ENCODE measurements at places on chromosomes 7 and 10.
A peak's percentile ranks its signal among the peaks of the same experiment; 100 is the strongest.

DNA sequence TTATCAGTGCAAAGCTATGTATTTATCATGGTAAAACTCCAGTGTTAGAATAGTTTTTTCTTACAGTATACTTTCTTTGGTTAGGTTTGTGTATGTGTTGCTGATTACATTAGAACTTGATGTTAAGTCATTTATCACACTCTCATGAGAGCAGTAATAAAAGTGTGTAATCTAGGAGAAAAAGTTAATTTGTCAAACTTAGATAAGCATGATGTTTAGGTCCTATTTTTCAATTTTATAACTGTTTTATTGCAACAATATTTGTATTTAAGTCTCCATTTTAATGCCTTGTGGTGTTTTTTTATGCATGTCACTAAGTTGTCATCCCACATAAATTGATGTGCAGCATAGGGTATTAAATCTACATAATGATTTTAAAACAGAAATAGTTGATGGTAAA is 28.8 kb upstream of the DNAH11 start:
- DNase-seq: no peak

GRCh38 chr7:135372222-135372621 is 137.7 kb downstream of the CNOT4 start:
- DNase-seq: no peak

DNA sequence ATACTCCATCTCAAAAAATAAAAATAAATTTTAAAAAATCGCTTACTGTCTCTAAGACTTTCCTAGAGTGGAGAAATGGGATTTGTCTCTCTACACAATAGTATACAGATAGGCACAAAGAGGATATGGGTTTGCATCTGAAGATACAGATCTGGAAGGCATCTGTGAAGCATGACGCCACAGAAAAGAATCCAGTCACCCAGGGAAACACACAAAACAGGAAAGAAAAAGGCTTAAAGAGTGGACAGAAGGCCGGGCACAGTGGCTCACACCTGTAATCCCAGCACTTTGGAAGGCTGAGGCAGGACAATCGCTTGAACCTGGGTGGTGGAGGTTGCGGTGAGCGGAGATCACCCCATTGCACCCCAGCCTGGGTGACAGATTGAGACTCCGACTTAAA is 61.3 kb downstream of the SKIDA1 start:
- DNase-seq: no peak

DNA sequence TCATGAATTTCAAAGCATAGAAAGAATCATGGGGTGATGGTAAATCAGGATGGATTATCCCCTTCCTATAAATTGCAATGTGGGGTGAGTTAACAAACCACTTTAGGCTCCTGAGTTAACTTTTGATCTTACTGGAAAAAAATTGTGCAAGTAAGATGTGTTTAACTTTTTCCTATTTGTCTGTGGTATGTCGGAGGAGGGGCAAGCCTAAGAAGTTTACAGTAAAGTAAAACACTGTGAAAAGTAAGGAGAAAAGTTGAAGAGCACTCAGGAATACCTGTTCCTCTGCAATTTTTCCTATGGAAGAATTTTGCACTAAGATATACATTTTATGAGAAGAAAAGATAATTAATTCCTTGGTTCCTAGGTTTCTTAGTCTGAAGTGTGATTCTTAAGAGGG is 44.4 kb downstream of the IFIT5 start:
- no peak for DNase-seq

DNA sequence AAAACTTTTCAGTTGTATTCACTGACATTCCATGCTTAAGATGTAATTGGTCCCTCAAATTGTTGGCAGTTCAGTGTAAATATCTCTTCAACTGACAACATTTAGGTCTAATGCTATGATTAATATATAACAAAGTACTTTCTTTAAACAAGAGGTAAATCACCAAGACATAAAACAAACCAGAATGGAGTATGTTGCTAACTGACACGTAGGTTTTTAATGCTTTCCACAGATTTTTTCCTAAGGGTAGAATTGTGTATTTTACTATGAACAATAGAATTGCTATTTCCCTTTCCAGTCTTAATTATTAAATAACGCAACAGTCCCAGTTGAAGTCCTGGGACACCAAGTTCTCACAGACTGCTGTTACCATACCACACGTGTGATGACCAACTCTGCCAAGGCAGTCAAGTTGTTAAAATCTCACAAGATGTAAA is 4.1 kb downstream of the JCAD start:
- no peak for DNase-seq

DNA sequence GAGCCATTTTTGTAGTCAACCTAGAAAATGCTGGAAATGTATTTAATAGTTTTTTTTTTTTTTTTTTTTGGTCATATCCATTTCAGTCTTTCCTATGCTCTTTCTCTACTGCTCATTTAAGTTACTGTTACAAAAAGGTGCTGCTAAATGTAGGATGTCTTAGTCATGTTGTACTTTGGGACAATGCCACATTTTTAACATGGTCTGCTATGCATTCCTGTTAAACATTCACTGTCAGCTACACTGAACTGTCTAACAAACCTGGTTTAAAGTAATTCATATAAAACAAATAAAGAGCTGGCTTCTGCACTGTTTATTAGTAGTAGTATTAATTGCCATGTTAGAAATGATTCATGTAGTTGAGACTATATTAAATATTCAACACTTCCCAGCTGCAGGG is 108.6 kb downstream of the NSUN6 start:
- DNase-seq: no peak

DNA sequence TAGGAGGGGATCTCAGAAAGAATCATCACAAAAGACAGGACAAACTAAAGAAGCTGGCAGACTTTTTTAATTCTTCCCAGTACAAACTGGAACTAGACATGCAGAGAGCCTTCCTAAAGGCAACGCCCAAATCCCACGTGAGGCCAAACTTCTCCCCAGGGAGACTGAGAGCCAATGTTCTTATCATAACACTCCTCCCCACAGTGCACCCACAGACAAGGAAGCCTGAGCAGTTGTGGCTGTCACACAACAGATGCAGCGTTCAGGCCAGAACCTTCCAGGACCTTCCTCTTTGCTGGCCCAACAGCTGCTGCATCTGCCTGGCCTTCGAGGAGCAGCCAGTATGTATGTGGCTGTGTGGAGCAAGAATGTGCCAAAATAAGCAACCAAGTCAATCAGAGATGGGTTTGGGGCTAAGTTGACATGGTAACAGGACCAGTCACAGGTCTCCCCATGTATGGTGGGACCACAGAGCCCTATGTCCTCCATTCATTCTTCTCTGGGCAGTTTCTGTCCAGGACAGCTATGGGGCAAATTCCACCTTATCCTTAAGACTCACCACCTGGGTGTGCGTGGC is 34.9 kb downstream of the SRPK2 start:
- DNase-seq: no peak

GRCh38 chr10:67770537-67770936 is 67.5 kb downstream of the DNAJC12 start:
- DNase-seq: no peak

DNA sequence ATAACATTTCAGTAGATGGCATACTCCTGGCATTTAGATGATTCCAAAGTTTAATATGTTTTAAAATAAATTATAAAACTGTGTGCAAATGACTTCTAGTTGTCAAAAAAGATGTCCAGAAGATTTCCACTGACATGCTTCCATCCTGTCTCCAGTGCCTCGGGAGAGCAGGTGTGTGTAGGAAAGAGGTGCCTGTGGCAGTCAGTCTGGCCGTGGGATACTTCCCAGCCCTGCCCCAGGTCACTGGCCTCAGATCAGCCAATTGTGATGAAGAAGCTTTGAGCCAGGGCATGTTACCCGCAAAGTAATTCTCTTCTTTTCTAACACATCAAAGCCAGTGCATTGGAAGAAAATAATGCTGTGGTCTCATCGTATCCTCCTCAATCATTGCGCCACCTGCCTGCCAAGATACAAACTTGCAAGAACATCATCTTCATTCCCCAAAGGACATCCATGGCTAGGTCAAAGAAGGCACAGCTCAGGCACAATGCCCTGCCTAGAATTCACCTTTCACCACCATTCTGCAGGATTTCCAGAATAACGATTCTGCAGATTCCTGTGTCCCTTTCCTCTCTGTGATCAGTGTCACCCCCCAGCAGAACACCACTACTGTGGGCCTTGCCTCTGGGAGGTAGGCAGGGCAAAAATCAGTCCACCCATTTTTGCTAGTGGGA is 6.3 kb upstream of the KCNMA1 start:
- DNase-seq: peak; percentile 72

GRCh38 chr10:58701405-58702135 is 188.9 kb downstream of the BICC1 start:
- no peak for DNase-seq

GRCh38 chr7:48638041-48638440 is 286.3 kb upstream of the CDC14C start:
- no peak for DNase-seq

GRCh38 chr10:121911421-121911697 is 16.5 kb downstream of the ATE1 start:
- no peak for DNase-seq

GRCh38 chr7:16960337-16960965 is 78.7 kb upstream of the AGR3 start:
- DNase-seq: no peak

DNA sequence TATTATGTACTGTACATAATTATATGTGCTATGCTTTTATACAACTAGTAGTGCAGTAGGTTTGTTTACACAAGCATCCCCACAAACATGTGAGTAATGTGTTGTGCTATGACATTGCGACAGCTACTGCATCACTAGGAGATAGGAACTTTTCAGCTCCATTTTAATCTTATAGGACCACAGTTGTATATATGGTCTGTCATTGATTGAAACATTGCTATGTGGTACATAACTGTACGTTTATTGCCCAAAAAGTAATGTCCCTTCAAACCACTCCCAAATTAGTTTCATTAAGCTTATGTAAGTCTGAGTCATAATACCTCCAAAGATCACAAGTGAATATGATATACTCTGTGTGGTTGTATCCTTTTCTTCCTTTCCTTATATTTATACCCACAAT is 183.2 kb upstream of the POT1 start:
- DNase-seq: no peak

DNA sequence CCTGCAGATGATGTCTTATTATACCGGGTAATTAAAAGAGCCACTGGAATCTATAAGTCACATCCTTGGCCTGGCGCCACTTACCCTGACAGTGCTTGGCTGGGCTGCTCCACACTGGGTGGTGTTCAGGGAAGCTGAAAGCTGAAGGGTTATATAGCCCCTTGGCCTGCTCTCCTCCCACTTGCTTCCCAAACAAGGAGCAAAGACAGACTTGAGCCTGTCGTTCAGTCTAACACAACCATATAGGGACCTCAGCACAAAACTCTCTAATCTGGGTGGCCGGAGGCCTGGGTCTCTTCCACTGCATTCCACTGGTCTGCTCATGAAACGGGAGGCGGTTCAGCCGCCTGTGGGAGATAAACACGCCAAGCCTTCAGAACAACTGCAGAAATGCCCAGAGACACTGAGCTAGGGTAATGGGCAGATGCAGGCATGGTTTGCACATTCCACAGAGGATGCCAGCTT is at the start of gene ACTA2:
ACTA2 (minus strand) TSS at position 127 of the 465 bp plus-strand sequence. CDS start 3,843 bp downstream, outside the sequence.
- no peak for DNase-seq

DNA sequence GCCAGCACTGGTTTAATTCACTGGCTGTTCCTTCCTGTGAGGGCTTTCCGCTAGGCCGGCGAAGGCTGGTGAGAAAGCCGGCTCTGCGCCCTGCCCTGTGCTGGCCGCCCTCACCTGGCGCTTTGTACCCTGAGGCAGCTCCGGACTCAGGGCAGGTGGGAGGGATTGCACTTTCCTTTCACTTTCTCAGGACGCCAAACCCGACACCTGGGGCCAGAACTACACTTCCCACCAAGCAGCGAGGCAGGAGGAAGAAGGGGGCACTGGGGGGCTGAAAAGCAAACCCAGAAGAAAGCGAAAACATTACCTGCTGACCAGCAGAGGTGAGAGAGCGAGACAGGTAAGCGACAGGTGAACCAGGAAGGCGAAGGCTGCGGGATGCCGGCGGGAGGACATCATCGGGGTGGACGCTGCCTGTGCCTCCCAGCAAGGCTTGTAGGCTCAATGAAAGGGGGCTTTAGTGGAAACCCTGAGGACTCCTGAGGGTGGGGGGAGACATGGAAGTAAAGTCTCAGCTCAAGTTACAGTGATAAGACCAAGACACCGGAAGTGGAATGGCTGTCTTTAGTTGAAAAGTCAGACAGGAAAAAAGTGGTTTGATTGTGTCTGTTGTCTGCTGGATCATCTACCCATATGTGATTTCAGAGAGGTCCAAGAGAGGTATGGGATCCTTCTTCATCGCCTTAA is at the start of gene RAB19:
RAB19 (plus strand) TSS at position 181 of the 687 bp plus-strand sequence. CDS start 3,589 bp downstream, outside the sequence.
- no peak for DNase-seq

GRCh38 chr10:110619514-110620397 is 24.4 kb upstream of the RBM20 start:
- DNase-seq: no peak

DNA sequence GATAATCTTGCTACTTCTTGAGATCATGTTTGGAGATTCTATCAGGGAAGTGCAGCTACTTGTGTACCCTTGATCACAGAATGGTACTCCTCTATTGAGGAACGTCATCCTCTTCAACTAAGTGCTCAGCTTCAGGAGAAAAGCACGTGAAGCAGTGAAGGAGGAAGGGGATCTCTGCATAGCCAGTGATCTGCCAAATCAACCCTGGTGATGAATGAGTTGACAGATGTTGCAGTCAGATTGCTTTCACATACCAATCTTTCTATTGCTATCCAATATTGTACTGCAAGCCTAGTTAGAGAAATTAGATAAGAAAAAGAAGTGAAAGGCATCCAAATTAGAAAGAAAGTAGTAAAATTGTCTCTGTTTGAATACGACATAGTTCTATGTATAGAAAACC is 309.4 kb downstream of the TWIST1 start:
- DNase-seq: no peak

- no peak for DNase-seq
Measured at GRCh38 chr10:43238462-43238861, 28.4 kb downstream of the RASGEF1A start.

- DNase-seq: no peak
Measured at GRCh38 chr10:3955955-3956617, 171.1 kb upstream of the KLF6 start.

DNA sequence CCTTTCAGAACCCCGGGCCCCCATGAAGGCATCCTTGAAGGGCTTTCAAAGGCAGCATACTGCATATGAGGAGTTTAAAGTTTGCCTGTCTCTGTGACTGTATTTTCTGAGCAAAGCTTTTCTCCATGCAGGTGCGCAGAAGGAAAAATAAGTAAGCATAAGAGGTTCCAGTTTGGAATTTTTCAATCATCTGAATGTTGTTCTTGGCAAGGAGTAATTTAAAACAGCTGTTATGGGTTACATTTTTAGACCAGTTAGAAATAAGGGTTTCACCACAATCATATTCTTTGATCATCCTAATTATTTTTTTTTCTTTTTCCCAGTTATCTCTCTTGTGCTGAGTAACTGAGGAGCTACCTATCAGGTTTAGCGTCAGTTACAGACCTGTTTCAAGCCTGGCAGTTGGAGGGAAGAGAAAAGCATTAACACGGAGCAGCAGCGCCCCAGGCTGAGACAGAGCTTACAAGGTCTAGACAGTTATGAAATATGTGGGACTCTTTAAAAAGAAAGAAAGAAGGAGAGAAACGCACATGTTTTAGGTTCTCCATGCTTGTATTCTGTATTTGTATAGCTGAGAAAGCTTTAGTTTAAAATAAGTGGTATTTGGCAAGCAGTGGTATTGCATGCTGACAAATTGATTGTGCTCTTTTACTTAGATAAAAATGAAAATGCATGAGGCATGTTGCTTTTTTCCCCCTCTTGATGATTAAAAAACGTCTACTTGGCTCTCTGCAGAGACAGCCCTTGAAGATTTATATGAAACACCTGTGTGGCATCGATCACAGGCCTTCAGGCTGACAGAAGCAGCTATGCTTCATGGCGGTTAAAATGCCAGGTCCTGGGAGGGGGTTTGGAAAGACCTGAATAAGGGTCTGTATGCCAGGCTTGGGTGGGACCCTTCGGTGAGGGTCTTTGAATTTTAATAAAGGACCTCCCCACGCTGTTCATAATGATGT is 157.6 kb downstream of the GRK5 start:
- DNase-seq: no peak
